Activated naive CD8-positive, alpha-beta T cell treated with anti-CD3 and anti-CD28 coated beads for 36 hours (primary cell): ENCODE measurements at places on chromosomes 4 and X.
A peak's percentile ranks its signal among the peaks of the same experiment; 100 is the strongest.

DNA sequence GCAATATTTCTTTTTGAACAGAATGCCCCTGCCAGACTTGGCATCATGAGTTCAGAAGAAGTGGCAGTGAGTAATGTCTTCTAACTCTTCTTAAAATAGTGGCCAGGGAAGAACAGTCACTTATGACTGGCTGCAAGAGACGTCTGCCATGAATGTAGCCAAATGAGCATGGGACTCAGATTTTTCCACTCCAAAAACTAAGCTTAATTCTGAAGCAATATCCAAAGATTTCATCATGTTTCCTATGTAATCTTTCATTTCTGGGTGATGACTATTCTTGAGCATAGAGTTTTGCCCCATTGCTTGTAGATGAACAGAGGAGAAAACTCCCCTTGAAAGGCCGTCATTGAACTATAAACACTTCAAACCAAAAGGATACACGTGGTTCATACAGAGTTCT is 11.8 kb downstream of the AMBN start:
- peaks cover 3% of the 10 kb centered on the region for H3K27me3 ChIP-seq
- no peaks in the 10 kb centered on the region for H3K36me3 ChIP-seq
- no peaks in the 10 kb centered on the region for H3K4me1 ChIP-seq
- DNase-seq, result no peak
- no peak overlapping the region for H3K4me3 ChIP-seq
- no peak overlapping the region for H3K27ac ChIP-seq

DNA sequence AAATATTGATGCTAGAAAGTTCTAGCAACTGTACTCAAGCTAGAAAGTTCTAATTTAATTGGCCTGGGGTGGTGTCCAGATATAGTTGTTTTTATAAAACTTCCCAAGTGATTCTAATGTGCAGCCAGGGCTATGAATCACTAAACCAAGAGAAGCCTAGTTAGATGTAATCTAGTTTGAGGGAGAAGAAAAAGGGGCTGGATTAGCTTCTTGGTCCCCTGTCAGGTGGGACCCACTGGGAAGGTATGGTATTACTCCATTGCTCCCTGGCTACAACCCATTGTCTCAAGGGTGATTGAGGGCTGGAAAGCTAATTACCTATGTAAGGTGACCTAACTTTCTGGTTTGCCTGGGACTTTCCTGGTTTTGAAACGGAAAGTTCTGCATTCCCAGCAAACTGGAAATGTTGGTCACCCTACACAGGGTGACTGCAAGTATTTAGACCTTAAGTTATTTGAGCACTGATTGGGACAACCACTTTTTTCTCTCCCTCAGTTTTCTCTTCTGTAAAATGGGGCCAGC is 23.9 kb upstream of the MSN start:
- H3K27me3 ChIP-seq, result no peaks in the 10 kb centered on the region
- no peaks in the 10 kb centered on the region for H3K36me3 ChIP-seq
- peaks cover 23% of the 10 kb centered on the region for H3K4me1 ChIP-seq
- DNase-seq, result no peak

- DNase-seq, result no peak
- H3K27ac ChIP-seq, result no peak overlapping the region
- no peaks in the 10 kb centered on the region for H3K4me1 ChIP-seq
- H3K27me3 ChIP-seq, result no peaks in the 10 kb centered on the region
- no peak overlapping the region for H3K4me3 ChIP-seq
Observed at GRCh38 chr4:161702287-161702686, 461.5 kb downstream of the FSTL5 start.

DNA sequence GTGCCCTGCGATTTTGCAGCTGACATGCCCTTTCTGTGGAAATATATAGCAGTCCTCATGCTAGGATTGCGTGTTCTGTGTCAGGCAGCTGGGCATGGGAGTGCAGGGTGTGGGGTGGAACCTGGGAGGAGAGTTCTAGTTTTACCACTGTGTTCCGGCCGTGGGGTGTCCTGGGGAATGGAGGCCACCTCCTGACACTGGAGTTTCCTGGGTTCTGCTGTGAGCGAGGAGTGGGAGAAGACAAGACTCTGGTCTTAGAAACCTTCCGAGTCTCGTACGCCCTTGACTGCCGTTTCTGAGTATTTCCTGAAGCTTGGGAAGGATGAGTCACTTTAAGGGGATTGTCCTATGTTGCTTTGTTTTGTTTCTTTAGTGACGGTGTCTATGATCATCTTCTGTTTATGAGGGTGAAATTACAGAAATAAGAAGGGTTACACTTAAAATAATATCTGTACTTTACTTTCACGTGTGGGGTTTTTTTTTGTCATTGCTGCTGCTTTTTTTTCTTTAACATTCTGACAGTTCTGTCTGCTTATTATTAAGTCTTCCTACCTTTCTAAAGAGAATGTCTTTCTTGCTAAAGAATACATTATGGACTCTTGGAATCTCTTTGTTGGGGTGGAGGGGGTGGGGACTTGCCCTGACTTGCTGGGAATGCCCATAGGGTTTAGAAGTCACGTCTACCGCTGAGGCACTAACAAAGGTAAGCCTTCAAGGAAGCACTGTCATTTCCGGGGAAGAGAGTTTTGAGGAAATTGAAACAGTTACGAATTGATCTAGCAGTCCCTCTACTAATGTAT is 19.1 kb downstream of the CD99 start:
- peaks cover 67% of the 10 kb centered on the region for H3K4me1 ChIP-seq
- H3K36me3 ChIP-seq, result peaks cover 33% of the 10 kb centered on the region
- DNase-seq, result peak; percentile 53

- H3K27ac ChIP-seq, result no peak overlapping the region
- no peaks in the 10 kb centered on the region for H3K4me1 ChIP-seq
- no peak for DNase-seq
- no peaks in the 10 kb centered on the region for H3K27me3 ChIP-seq
- H3K4me3 ChIP-seq, result no peak overlapping the region
Observed at GRCh38 chrX:136291824-136292223, 8.9 kb upstream of the ADGRG4 start.
